ENCODE measurements at places on chromosomes 11 and 22. TPM values are rescaled to one million over a fixed set of nuclear protein-coding genes. Genes with fewer than 3 reads are reported as not detected.

The KCNK4 gene
- not detected for total RNA-seq

The TRIM51G gene
- total RNA-seq = not detected

The SCUBE1 gene
- not detected for total RNA-seq

The GNG3 gene
- total RNA-seq = not detected

The NXPE1 gene
- total RNA-seq = not detected

The LBHD1 gene
- total RNA-seq = 6.6 TPM

The SLC22A24 gene
- total RNA-seq = not detected

The TCP11L1 gene
- total RNA-seq = 17.2 TPM

The OR52E8 gene
- not detected for total RNA-seq
